Heart right ventricle (tissue), 16 donors: ENCODE measurements at places on chromosomes 6 and 20. TPM values are rescaled to one million over a fixed set of nuclear protein-coding genes. Genes with fewer than 3 reads are reported as not detected.

Gene MEI4
- 0.53 TPM for total RNA-seq

Gene DCBLD1
- 5.1 TPM for total RNA-seq

Gene APCDD1L
- 1.3 TPM for total RNA-seq

Gene HLA-B
- total RNA-seq: 2,676 TPM

Gene TBX18
- 1.7 TPM for total RNA-seq

Gene CRISP2
- not detected for total RNA-seq

Gene SYCP2
- 0.79 TPM for total RNA-seq

Gene MUC22
- 0.25 TPM for total RNA-seq

Gene EYS
- not detected for total RNA-seq

Gene GHRH
- 2.5 TPM for total RNA-seq

Gene C20orf202
- not detected for total RNA-seq

Gene TBXT
- total RNA-seq: not detected

GRCh38 chr6:20441921-20442320 is 40.2 kb downstream of the E2F3 start:
- DNase-seq: no peak

GRCh38 chr6:3791526-3792203 is 40.2 kb upstream of the PXDC1 start:
- DNase-seq: no peak

DNA sequence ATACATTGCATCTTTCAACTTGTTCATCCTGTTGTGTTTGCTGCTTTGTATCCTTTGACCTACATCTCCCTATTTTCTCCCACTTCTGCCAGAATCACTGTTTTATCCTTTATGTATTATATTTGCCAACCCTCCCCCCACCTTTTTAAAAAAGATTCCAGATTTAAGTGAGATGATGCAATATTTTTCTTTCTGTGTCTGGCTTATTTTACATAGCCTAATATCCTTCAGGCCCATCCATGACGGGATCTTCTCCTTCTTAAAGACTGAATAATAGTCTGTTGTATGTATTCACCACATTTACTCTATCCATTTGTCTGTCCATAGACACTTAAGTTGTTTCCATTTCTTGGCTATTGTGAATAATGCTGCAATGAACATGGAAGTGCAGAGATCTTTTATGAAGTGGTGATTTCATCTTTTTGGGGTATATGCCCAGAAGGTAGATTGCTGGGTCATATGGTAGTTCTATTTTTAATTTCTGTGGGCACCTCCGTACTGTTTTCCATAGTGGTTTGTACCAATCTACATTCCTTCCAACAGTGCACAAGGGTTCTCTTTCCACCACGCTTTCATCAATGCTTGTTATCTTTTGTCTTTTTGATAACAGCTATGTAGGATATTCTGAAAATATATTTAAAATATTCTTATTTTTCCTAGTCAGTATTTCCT is 181.0 kb downstream of the CDKAL1 start:
- no peak for DNase-seq

DNA sequence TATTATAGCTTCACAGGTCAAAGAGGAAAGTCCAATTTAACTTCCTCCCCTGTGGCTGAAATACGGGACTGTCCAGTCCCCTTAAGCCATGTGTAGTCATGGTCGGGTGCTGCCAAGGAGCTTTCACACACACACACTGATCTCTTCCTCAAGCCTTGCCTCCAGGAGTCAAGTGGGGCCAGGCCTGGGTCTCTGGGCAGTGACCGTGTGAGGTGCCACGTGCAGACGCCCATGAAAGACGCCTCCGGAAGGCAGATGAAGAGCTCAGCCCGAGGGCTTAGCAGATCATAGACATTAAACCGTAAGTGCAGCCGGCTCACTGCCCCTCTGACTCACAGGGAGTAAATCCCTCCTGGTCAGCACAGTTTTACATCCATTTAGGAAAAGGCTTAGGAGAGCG is 4.2 kb downstream of the GABRR2 start:
- no peak for DNase-seq

DNA sequence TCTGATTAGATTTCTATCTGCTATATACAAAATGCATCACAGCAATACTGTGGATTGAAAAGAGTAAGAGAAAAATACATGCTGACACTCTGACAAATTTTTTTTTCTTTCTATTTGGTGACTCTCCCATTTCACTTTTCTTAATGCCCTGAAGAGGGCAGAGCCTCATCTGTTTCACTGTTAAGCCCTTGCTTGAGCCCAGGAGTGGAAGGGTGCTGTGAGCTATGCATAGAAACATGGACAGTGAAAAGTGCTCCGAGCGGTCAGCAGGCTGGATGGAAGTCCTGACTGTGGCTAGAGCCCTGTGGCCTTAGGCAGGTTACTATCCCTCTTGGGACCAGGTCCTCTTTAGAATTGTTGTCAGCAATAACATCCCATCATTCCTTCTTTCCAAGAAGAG is 17.4 kb upstream of the CSE1L start:
- no peak for DNase-seq

DNA sequence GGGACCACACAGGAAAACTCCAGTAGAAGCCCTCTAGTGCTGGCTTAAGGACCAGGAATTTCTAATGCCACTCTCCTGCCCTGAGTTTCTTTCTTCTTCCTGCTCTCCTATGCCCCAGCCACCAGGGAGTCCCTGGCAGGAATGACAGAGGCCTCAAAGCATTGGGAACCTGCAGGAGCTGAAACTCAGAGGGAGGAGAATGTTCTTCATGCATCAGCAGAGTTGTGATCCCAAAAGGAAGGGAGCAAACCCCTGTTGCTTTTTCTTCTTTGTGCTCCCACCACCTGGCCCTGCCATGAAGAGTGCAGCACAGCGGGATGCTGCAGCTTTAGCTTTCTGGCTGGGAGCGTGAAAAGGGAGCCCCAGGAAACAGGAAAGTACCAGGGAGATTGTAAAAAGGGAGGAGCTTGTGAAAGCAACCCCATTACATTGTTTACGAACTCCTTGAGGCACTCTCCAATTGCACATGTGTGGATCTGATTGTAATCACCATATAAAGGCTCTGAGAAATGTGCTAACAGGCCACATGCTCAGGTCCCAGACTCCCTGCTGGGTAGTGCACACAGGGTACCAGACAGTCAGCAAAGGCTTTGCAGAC is 34.7 kb upstream of the FKBP1A start:
- DNase-seq: no peak

GRCh38 chr6:137405806-137406205 is 88.4 kb downstream of the OLIG3 start:
- DNase-seq: no peak

DNA sequence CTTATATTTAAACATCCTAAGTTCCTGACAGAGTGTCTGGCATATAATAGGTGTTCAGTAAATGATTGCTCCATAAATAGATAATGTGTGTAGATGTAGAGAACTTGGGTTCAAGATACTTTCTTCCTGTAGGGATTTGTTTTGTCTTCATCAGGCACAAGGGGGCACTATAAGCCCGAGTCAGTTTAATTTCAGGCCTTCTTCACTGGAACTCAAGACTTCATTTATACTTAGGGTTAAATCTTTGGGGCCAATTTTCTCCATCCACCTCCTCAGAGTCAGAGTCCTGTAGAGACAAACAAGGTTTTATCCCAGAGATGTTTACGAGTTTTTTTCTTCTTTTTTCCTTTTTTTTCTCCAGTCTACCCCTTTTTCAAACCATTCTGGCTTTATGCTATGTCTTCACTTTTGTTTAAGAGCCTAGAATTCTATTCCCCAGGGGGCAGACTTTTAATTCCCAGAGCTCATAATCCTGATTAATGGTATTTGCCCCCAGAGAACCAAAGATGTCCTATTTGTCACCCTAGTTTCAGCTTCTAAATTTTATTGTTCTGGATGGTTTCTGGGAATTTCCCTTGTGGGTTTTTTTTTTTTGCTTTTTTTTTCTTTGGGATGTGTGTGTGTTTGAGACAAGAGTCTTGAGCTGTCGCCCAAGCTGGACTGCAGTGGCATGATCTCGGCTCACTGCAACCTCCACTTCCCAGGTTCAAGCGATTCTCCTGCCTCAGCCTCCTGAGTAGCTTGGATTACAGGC is 88.4 kb downstream of the HFE start:
- DNase-seq: peak; percentile 48

- no peak for DNase-seq
Measured at GRCh38 chr6:135535989-135536414, 38.5 kb upstream of the AHI1 start.

GRCh38 chr6:21828704-21829103 is 235.2 kb downstream of the SOX4 start:
- no peak for DNase-seq

DNA sequence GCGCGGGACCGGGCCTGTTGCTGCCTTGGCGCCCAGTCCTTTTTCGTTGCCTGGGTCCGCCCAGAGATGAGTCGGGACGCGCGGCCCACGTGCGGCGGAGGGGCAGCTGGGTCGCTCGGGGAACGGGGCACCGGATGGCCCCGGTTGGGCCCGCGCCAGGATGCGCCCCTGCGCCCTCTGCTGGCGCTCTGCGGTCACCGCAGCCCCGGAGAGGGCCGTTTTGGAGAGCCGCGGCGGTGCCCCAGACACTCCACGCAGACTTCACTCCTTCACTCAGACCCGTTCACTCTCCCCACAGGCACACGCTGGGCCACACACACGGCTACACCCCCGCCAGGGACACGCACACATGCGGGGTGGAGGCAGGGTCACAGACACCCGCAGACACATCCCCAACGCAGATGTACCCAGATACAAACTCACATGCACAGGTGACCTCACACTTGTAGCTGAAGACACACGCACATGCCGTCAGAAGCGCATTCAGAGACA is 38.8 kb downstream of the SRC start:
- DNase-seq: peak; percentile 46

DNA sequence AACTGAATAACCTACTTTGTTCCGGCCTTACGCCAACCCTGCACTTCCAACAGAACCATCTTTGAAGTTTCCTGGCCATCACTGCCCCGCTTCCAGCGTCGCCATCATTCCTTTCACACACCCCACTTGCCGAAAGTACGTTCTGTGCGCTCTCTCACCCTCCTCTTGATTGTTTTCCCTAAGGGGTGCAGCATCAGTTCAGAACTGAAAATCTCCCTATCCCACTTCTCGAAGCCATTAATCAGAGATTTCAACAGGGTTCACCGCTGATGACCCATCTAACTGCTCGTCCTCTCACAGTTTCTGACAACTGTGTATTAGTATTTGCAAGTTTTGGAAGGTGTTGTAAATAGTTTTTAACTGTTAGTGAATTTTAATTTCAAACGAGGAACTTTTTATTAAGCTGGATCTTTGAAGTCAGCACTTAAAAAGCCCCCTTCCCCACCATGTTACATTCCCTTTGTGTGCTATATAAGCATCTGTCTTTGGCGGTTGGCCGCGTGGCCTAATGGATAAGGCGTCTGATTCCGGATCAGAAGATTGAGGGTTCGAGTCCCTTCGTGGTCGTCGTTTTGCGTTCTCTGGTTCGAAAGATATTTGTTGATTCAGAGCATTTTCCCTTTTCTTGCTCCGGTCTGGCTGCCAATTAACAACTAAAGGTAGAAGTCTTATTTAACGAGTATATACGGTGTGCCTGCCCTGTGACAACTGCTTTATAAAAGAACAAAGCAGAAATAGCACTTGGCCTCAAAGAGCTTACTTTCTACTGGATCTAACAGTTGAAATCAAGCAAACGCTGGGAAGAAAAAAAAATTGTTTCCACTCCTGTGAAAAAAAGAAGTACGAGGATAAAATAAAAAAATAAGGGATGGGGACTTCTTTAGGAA is 42.6 kb downstream of the TRIM27 start:
- DNase-seq: peak; percentile 68

DNA sequence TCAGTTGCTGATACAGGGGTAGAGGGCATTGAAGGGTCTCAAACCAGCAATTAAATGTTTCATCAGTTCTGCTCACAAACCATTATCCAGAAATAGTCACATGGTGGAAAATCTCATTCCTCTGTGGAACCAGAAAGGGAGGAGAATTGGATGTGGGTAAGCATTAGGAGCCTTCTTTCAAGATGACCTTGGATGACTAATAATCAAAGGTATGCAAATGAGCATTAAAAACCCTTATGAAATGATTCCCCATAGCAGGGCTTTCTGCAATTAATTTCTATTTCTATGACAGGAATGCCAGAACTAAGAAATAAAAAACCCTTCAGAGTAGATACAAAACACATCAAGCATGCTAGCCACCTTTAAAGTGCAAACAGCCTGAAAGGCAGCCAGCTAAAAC is 37.4 kb upstream of the HCRTR2 start:
- no peak for DNase-seq

DNA sequence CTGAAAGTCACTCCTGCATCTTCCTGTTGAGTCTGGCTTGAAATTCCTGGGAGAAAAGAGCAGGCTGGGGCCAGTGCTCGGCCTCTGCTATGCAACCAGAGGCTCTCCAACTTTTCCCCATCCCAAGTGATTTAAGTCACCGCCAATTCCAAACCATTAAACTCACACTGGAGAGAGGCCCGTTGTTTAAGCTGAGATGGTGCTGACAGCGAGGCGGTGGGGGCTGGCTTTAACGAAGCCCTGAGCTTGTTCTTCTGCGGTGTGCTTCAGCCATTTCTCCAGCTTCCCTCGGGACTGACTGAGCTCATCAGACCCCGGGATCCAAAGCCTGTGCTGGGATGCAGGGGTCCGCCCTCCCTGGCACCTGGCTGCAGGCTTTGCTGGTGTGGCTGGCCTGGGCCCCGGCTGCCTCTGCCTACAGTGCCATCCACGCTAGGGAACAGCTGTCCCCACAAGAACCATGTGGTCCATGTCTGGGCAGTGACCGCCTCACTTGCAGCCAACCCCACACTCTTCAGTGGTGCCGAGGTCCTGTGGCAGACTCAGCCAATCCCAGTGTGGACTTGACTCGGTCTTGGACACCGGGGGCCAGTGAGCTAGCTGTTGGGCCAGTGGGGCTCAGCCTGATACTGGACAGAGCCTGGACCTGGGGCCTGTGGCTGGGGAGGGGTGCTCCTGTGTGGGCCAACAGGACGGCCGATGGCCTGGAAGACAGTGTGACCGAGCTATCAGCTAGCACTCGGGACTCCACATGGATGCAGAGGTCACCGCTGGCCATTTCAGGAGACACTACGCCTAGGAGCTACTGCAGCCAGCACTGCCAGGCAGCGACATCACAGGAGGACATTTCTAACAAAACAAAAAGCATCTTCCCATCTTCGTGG is 21.2 kb downstream of the RAMACL start:
- DNase-seq: peak; percentile 35

- DNase-seq: no peak
Measured at GRCh38 chr6:44222486-44223318, 693 bp upstream of the SLC29A1 start.

- no peak for DNase-seq
Measured at GRCh38 chr20:17533396-17533795, 2.2 kb upstream of the BFSP1 start.

GRCh38 chr20:10558635-10559187 is 115.1 kb downstream of the JAG1 start:
- no peak for DNase-seq

DNA sequence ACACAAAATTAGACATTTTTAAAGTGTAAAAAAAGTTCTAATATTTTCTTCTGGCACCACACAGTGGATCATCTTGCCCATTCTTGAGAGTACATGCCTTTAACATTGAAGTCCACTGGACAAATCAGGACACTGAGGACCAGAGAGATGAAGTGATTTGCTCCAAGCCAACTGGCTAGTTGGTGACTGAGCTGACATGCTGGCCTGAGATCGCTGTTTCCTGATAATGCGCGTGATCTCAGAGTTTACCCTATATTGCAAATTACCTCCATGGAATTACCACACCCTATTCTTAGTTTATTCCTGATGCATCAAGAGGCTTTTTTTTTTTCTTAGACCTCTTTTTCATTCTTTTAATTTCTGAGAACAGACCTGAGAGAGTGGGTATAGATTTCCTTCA is 432.8 kb downstream of the CD83 start:
- no peak for DNase-seq
